ENCODE measurements at places on chromosomes 13 and 19. TPM values are rescaled to one million over a fixed set of nuclear protein-coding genes. Genes with fewer than 3 reads are reported as not detected.

TRPM4 gene
- 18.6 TPM for total RNA-seq

IQCN gene
- 1.1 TPM for total RNA-seq

SLC1A6 gene
- not detected for total RNA-seq

SYNGR4 gene
- not detected for total RNA-seq

ATP4B gene
- total RNA-seq = not detected

ITGBL1 gene
- 94.7 TPM for total RNA-seq

CACNG6 gene
- 30.8 TPM for total RNA-seq

DNA sequence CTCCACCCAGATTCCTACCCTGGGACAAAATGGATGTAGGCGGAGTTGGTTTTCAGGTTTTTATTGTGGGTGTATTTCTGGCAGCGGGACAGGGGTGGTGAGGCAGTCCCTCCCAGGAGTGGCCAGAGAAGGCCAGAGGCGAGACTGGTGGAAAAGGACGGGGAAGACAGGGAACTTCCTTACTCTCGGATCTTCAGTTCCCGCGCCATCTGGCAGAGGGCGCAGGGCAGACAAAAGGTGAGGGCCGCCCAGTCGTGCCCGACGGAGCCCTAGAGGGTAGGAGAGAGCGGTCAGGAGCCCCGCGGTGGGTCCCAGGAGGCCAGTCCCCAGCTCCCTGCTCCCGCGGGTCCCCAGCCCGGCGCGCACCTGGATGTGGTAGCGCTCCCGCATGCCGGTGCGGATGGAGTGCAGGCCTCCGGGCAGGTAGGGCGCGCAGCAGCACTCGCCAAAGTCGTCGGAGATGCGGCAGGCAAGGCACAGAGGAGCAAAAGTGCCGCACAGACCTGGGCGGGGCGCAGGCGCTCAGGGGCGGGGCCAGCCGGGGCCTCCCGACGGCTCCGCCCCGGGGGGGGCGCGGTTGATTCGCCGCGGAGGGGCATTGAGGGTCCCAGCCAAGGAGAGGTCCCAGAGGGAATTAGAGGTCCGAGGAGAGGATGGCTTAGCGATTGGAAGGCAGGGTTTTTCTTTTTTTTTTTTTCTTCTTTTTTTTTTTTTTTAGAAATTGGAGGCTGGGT lies 3.0 kb downstream of the CNFN start:
- peak; percentile 59 for DNase-seq

- DNase-seq = peak; percentile 99
Measured at GRCh38 chr19:37317403-37318209, 53.3 kb upstream of the ZNF527 start.

GRCh38 chr13:113669755-113670341 lies 2.8 kb downstream of the GRK1 start:
- no peak for DNase-seq

DNA sequence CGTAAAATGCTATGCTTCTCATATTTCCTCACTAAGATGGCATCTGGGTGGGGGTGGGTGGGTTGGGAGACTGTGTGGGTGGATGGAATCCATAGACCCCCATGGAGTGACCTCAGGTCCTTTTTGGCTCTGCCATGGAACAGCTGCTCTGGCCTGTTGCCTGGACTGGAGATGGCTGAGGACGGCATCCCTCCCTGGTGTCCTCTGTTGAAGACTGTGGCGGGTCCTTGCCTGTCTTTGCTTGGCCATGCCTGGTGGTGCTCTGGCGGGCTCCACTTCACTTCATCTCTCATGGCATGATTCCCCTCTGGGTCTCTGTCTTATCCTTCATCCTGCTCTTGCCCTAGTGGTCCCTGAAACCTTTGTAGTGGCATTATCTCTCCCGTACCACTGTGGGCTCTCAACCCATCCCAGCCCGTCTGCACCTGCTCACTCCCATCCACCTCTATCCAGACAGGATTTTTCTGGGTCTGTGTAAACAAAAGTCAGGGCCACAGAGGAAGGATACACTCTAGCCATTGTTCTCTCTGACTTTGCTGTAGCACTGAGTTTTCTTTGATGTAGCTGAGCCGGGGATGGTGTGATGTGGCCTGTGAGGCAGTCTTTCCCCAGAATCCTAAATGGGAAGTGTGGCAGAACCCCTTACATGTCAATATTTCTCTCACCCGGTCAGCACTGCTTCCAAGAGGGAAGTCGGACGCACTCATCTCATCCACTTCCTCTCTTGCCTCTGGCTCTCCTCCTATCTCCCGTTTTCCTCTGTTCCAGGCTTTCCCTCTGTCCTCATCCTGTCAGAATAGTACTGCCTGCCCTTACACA lies 36.1 kb downstream of the WDFY2 start:
- DNase-seq = peak; percentile 94

DNA sequence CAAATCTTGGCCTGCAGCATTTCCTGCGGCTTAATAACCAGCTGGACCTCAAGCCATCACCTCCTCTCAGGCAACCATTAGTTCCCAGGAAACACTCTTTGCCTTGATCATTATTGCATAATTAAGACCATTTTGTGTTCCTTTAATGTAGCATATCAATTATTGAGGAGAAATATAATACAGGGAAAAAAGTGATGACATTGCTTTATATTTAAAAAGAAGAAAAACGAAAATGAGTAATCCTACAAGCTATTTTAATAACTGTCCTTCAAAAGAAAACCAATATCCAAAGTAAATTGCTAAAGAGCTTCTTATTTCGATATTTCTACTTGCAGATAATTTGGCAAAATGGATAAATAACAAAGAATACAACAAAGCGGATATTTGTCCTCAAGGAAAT lies 1084.7 kb downstream of the EFNB2 start:
- no peak for DNase-seq

DNA sequence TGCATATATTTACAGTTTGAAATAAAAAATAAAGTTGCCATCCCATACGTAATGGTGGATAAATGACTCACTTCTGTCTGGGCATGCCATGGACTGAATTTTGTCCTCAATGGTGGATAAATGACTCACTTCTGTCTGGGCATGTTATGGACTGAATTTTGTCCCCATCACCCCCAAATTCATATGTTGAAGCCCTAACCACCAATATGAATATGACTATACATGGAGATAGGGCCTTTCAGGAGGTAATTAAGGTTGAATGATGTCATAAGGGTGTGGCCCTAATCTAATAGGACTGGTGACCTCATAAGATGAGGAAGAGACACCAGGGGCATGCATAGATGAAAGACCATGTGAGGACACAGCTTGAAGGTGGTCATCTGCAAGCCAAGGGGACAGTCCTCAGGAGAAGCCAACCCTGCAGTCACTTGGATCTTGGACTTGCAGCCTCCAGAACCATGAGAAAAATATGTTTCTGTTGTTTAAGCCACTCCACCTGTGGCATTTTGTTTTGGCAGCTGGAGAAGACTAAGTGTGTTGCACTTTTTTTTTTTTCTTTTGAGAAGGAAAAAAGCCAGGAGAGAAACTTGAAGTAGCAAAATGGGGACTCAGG lies 41.8 kb downstream of the RFC3 start:
- no peak for DNase-seq

GRCh38 chr19:56170261-56170660 lies 5.5 kb upstream of the GALP start:
- no peak for DNase-seq

DNA sequence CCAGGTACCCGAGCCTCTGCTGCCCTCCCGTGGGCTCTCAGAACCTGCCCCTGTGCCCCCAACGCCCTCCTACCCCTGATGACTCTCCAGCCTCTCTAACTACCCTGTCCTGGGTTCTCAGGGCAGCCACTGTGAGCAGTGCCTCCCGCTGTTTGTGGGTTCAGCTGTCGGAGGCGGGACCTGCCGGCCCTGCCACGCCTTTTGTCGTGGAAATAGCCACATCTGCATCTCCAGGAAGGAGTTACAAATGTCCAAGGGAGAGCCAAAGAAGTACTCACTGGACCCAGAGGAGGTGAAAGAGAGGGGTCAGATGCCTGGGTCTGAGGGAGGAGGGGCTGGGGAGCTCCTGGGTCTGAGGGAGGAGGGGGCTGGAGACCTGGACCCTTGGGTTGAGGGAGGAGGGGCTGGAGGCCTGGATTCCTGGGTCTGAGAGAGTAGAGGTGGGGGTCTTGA lies 20.0 kb downstream of the CNFN start:
- peak; percentile 74 for DNase-seq

DNA sequence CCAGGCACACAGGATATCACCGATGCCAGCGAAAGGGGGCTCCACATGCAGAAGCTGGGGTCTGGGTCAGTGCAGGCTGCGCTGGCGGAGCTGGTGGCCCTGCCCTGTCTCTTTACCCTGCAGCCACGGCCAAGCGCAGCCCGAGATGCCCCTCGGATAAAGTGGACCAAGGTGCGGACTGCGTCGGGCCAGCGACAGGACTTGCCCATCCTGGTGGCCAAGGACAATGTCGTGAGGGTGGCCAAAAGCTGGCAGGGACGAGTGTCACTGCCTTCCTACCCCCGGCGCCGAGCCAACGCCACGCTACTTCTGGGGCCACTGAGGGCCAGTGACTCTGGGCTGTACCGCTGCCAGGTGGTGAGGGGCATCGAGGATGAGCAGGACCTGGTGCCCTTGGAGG lies 7.2 kb downstream of the NCAN start:
- DNase-seq = no peak

DNA sequence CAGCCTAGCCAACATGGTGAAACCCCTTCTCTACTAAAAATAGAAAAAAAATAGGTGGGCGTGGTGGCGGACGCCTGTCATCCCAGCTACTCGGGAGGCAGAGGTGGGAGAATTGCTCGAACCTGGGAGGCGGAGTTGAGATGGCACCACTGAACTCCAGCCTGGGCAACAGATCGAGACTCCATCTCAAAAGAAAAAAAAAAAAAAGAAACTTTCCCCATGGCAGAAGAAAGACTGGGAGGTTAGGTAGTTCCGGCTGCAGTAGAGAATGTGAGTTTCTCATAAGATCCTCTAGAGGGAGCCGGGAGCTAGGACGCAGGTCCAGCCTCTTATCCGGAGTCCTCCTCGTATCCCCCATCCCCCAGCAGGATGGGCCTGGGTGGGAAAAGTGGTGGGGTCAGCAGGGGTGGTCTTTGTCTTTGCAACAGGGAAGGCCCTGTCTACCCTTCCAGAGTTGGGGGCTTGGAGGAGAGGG lies 13.2 kb upstream of the CREB3L3 start:
- peak; percentile 44 for DNase-seq

DNA sequence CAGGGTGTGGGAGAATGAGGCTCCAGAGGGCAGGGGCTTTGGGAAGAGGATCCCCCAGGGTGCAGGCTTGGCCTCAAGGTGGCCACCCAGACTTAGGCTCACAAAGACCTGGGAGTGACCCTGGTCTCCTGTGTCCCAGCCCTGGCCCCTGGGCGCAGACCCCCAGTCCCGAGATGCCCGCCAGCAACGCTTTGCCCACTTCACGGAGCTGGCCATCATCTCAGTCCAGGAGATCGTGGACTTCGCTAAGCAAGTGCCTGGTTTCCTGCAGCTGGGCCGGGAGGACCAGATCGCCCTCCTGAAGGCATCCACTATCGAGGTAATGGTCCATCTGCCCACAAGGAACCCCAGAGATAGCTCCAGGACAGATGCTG lies 2.6 kb downstream of the NR1H2 start:
- DNase-seq = no peak

DNA sequence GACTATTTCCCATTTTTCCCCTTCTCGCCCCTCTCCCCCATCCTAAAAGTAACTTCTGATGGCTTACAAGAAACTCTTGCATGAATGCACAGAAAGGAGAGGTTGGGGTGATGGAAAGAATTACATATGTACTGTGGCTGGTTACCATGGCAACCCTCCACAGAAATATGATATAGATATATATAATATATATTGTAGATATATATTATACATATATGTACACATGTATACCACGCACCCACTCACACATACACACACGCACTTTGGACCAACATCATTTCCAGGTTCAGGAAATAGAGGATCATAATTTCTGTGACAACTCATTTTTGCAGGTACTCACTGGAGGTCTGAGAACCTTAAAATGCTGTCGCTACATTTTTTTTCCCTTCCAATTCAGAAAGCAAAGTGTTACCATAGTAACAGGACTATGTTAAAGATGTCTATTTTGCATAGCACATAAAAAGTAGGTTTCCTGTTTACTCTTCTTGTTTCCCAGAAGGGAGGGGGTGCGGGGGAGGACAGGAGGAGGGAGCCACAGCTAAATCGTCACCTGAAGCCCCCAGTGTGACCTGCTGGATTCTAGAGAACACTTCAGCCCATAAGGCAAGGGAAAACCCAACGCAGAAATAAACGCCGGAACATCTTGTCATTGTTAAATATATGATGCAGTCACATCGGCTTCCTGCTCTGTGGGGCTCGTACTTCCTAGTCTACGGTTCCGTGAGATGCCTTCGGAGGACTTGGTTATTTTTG lies 44.7 kb downstream of the EFNB2 start:
- no peak for DNase-seq

DNA sequence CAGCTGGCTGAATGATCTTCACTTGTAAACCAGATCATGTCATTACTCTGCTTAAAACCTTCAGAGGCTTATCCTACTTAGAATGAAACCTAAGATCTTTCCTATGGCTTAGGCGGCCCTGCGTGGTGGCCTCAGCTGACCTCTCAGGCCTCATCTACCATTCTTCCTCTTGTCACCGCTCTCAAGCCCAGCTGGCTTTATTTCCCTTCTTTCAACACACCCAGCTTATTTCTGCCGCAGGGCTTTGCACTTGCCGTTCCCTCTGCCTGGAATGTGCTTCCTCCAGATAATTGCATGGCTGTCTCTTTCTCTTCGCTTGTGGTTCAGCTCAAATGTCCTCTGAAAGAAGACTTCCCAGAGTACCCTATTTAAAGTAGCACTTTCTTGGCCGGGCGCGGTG lies 3.6 kb upstream of the ASF1B start:
- DNase-seq = peak; percentile 50

- no peak for DNase-seq
Measured at GRCh38 chr13:73571376-73571775, 512.6 kb downstream of the KLF5 start.

DNA sequence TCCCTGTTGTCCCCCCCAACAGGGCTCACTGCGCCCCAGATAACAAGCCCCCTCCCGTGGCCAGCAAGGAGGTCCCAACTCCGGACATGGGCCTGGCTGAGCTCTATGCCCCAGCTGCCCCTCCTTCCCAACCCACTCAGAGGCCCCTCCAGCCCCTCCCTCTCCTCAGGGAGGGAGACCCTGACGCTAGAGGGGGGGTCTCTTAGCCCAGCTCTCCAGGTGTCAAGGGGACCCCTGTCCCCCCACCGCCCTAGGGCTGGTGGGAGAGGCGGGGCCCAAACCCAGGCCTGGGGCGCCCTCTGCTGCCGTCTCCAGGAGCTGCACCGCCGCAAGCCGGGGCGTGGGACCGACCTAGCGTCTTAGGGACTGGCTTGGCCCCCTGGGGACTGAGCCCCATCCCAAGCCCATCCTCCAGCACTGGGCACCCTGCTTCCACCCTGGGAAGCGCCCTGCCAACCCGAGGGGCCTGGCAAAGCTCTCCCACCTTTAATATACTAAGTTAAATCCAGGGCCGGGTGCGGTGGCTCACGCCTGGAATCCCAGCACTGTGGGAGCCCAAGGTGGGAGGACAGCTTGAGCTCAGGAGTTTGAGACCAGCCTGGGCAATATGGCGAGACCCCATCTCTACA lies 1.4 kb downstream of the GRIN3B start:
- DNase-seq = peak; percentile 37
